ENCODE measurements at places on chromosomes 12 and 14.

- no peak for DNase-seq
Observed at GRCh38 chr14:102226356-102227125, 78.4 kb downstream of the MOK start.

DNA sequence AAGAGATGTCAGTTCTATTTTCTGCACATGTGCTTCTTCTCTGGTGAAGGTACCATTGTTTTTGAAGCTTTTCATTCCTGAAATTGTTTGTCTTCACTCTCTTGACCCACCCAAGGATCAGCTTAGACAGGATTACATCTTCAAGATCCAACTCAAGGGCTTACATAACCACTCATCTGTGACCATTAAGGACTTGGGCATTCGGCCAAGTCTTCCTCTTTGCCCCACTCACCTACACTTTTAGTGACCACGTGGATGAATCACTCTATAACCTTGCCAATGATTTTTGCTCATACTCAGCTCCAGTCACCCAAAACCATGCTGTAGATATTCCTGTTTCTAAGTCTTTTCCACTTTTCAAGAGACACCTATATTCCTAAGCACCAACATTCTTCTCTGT, 36.5 kb upstream of the SSTR1 start:
- DNase-seq, result no peak

DNA sequence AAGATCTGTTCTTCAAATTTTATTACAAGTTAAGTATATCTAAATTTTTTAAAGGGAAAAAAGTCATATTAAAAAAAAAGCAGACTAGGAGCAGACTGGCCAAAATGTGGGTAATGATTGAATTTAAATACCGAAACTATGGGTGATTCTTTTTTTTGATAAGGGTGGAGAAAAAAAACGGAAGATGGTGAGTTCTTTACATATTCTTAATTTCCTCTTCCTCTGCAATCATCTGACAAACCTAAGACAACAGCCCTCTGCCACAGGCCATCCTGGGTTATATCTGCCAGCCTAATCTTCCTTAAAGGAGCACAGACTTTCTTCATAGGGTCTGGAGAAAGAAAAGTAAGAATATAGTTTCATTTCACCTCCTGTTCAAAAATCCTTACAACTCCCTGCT, 108.0 kb downstream of the PPP2R5E start:
- DNase-seq, result no peak

- no peak for DNase-seq
Observed at GRCh38 chr12:131847456-131847855, 19.3 kb downstream of the MMP17 start.

DNA sequence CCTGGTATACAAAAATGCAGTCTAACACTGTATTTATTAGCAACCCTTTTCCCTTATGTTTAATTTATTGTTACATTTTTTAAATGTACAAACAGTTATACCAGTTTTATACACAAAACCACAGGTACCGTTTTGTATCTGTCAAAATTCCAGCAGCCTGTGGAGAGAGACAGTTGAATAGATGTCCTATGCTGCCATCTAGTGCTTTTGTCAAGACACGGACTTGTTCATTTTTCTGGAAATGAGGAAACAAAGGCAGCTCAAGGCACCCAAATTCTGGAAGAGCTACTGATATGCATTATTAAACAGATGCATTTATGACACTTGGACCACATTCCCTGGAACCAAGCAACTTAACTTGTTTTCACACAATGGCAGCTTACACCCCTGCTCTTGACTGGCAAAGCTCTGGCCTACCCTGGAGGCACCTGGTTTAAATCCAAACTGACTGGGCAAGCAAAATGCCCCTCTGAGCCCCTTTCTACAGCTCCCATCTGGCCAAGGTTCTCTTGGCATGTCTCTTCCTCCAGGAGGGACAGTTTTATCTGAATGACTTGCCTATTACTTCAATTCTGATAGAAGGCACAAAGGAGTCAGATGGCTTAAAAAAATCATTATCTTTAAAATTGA, 286.9 kb upstream of the PRKD1 start:
- DNase-seq, result no peak

GRCh38 chr12:105067511-105068031, 16.7 kb downstream of the ALDH1L2 start:
- DNase-seq, result no peak

Data from thoracic aorta (tissue), 2 donors.